ENCODE measurements at places on chromosomes 1 and 21.

DNA sequence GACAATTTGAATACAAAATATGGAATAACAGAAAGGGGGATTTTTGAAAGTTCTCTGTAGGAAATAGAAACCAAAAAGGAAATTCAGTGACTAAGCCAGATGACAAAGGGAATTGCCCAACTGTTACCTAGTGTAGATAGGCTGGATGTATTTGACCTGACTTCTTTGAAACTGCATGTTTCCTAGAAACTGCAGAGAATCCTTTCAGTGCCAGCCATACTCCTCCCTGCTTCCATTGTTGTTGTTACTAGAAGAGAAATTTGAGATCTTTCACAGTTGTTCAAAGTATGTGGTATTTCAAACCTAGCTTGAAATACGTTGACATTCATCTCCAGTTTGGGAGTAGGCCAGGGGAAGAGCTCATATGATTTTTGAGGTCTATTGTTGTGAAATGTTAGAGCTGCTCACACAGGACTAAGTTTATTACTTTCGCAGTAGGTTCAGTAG, 1.8 kb upstream of the GBP5 start:
- DNase-seq, result no peak

DNA sequence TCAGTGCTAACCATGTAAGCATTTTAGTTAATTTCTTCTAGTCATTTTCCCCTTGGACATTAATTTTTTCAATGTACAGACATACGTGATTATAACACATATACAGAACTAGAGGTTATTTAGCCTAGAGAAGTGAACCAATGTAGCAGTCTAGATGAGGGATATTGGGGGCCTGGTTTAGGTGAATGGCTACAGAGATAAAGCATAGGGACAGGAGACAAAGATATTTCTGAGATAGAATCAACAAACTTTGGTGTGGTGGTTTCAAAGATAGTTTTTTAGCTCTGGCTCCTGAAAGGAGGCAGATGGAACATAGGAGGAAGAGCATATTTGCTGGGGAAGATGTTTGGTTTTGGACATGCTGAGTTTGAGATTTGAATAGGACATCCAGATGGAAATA, 23.0 kb downstream of the RLF start:
- DNase-seq, result no peak

DNA sequence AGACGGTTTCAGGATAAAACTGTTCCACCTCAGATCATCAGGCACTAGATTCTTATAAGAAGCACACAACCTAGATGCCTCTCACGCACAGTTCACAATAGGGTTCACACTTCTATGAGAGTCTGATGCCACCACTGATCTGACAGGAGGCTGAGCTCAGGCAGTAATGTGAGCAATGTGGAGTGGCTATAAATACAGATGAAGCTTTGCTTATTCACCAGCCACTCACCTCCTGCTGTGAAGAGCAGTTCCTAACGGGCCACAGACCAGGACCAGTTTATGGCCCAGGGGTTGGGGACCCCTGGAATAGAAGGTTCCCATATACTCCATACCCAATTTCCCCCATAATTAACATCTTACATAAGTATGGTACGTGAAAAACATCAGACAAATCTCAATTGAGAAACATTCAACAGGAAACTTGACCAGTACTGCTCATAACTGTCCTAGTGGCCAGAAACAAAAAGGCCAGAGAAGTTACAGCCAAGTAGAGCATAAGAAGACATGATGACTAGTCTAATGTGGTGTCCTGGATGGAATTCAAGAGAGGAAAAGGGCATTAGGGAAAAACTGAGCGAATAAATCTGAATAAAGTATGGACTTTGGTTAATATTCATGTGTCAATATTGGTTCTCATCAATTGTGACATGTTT, 24.7 kb upstream of the IGSF5 start:
- no peak for DNase-seq

- DNase-seq, result no peak
Measured at GRCh38 chr1:196535727-196536126, 72.5 kb downstream of the KCNT2 start.

DNA sequence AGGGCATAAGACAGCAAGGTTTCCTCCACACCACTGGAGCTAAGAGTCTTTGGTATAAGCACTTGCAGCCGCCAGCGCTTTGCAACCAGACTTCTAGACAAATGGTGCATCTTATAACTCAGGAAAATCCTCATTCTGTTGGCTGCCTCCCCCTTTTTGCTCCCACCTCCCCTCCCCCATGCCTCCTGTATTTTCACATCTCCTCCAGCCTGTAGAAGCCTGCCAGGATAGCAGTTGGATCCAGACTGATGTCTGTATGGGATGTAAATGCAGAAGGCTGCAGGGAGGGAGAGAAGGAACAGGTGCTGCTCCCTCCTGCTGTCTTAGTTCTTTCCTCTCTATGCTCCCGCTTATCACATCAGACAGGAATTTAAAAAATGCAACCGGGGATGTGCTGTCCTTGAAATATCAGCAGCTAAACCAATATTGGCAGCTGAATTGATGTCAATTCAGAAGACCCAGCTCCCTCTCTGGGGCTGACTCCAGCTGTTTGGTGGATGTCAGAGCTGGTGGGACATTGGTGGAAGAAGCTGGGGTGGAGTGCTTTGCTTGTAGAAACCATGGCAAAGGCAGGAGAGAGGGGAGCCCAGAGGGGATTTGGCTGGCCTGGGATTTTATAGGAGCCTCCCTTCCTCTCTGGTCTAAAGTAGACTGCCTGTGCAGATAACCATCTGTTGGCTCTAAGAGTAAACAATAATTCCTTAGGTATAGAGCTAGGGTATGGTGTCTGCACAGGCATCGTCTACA, 53.5 kb downstream of the NFASC start:
- no peak for DNase-seq

DNA sequence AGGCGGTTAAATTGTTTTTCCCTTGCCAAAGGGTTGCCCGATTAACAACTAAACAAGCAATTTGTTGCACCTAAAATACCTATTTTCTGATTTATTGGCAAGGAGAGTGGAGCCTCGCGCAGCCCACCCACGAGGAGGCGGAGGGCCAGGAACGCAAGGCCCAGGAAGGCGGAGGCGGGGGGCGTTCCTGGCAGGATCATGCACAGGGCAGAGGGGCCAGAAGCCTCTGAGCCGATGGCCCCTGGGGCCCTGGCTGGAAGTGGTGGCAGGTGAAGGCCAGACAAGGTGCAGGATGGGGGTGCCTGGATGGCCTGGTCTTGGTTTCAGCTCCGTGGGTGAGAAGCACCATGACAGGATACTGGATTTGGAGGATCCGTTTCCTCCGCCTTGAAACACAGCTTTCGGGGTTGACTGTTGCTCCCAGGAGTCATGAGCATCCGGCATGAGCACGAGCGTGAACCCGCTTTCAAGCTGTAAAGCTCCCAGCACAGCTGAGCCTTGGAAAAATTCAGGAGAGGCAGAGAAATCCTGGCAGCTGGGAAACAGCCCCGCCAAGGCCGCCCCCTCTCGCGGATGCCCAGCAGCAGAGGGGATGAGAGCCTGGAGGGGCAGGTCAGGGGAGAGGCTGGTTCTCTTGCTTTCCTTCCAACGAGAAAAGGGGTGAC, 35.0 kb downstream of the AJAP1 start:
- no peak for DNase-seq

- no peak for DNase-seq
Measured at GRCh38 chr1:57137980-57138379, 172.2 kb upstream of the C8B start.

DNA sequence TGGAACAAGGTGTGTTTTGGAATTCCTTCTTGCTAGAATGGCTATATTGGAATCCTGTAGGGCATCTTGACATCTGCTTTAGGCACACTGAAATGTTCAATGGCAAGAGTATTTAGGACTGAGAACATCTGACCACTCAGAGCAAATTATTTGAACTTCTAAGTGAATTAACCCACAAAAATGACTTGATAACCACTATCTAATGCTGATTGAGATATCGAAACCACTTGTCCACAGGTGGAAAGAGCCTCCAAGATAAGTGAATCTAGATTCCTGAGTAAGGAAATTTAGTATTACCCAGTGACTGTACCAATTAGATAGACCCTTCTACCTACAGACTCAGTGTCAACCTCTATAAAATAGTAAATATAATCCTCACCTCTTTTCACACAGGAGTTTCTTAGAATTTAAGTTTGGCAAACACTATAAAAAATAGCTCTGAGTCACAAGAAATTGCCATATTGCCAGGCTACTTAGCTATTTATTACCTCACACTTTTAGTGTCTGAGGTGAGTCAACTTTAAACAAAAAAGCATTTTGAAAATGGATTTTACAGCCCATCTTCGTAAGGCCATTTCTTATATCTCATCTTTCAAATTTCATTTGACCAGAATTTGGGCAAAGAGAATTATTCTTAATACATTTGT, 421.8 kb downstream of the PTBP2 start:
- no peak for DNase-seq

GRCh38 chr21:18369115-18369514, 34.5 kb downstream of the TMPRSS15 start:
- no peak for DNase-seq

- DNase-seq, result no peak
Measured at GRCh38 chr1:18760156-18760555, 99.3 kb downstream of the TAS1R2 start.

DNA sequence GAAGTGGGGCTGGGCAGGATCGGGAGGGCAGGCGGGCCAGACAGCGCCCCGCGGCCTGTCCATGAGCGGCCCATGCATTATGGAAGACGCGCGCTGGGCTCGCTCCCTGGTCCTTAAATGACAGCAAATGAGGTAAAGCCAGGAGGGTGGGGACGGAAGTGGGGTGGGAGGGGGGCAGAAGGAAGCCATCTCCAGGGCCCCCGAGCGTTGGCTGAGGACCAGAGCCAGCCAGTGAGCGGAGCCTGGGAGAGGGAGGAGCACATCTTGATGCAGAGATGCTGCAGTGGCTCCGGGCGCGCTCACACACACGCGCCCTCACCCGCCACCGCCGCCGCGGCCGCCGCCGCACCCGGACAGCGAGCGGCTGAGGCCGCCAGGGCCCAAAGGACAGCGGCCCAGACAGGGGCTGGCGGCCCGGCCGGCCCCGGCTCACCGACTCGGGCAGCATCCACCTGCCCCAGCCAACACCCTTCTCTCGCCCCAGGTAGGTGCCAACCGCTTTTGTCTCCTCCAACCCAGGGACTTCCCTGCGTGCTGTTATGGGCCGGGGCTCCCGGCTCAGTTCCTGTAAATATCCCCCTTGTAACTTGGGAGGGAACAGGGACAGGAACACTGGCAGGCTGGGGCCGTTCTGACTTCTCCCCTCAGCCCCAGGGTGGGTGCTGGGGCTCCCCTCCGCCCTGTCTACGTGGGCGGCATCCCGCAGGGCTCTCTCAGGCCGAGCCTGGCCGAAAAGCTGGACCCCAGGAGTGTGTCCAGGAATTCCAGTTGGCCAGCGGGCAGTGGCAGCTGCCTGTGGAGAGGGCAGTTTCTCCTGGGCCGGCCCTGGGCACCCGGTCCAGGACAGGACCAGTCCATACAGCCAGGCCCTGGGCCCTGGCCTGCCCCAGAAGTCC, at the start of gene CNTN2:
Gene CNTN2, plus strand, starts transcription at position 302 of the 896 bp plus-strand sequence. CDS start 9,974 bp downstream, outside the sequence.
- DNase-seq, result no peak

- no peak for DNase-seq
Measured at GRCh38 chr1:164576291-164577271, 17.6 kb downstream of the PBX1 start.

DNA sequence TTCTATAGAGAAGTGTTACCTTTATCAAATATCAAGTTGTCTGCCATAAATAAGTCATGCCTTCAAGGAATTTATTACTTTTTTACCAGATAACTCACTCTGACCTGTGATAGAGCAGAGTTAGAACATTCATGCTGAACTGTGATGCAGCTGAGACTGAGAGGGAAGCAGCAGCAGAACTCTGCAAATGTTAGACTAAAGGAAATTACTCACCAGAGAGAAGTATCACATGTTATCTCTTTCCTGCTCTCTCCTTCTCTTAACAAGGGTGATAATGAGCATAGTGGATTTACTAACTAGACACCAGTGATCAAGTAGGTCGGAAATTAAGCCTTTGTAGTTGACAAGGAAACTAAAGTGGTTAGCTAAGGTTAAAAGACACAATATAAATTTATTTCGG, 181.6 kb downstream of the RASAL2 start:
- DNase-seq, result no peak

- DNase-seq, result no peak
Measured at GRCh38 chr1:41723786-41724185, 194.9 kb downstream of the HIVEP3 start.

- no peak for DNase-seq
Measured at GRCh38 chr1:156151093-156151688, 2.2 kb upstream of the SEMA4A start.

- DNase-seq, result no peak
Measured at GRCh38 chr1:8384088-8384487, 66.2 kb downstream of the SLC45A1 start.

DNA sequence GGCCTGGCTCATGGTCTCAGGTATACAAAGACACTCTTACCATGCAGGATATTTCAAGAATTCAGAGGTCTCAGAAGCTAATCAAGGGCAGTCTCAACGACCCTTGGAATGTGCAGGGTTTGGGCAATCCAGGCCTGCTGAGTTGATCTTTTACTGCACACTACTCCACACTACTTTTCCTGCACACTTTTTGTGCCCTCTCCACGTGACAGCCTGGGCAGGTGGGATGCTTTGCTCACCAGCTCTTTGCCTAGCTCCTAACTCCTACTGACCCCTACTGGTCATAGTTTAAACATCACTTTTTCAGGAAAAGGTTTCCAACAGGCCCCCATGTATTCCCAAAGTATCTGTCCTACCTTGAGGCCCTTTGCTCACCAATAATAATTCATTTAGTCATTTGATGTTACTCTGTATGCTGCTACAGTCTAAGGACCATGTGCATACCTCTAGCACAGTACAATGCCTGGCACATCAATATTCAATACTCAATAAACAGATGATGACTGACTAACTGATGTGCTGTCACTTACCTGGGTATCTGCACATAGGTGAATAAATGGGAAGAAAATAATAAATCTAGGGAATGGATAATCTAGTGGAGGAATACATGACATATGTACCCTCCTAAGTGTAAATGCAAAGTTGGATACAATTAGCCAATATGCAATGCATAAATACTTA, 9.6 kb downstream of the DUSP23 start:
- DNase-seq, result no peak

GRCh38 chr1:212311836-212312497, 26.8 kb downstream of the PPP2R5A start:
- no peak for DNase-seq

DNA sequence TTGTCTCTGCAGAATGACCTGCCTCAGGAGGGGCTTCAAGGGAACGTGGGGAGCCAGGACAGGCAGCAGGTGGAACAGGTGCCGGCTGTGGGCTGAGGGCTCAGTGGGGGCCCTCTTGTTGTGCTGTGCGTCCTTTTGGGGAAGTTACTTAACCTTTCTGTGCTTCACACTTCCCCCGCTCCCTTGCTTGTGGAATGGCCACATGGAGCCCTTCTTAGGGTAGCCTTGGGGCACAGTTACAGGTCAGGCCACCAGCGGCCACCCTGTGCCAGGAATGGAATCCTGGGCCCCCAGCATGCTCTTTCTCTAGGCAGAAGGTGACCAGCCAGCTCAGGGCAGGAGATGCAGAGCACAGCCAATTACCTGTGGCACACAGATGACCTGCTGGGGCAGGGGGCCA, 2.6 kb downstream of the IKBKE start:
- no peak for DNase-seq

DNA sequence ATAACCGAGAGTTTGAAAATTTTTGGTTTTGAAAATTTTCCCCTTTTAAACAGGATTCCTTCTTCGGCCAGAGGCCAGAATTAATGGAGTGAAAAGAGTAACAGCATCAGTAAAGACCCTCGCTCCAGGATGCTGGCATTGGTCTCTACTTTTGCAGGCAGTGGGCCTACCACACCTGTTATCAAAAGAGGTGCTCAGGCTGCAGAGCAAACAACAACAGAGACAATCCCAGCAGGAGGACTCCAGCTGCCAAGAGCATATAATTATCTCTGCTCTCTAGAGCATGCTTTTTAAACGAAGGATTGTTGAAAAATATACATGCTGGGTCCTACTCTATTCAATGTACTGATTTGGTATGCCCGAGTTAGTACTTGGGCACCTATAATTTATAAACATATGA, 1048.5 kb downstream of the PLA2G4A start:
- no peak for DNase-seq

All from activated CD4-positive, alpha-beta T cell treated with anti-CD3 and anti-CD28 coated beads, Interleukin-2, amount 50 U/mL, for 24 hours (primary cell).